ENCODE measurements at places on chromosomes 3 and 15. TPM values are rescaled to one million over a fixed set of nuclear protein-coding genes. Genes with fewer than 3 reads are reported as not detected.

GRCh38 chr3:3178498-3179328, 778 bp downstream of the CRBN start:
- no peak for DNase-seq

The CD200R1L gene
- total RNA-seq, result not detected

The GHSR gene
- not detected for total RNA-seq

DNA sequence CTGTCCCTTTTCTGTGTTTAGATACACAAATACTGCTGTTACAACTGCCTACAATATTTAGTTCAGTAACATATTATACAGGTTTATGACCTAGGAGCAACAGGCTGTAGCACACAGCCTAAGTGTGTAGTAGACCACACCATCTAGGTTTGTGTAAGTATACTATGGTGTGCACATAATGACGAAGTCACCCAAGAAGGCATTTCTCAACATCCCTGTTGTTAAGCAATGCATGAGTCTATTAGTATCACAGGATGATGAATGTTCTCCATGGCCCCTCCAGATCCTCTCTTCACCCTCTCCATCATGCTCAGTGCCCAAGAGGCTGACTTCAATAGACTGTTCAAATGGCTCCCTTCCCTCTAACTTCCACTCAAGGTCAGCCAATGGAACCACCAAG, 14.6 kb upstream of the SEC62 start:
- no peak for DNase-seq

DNA sequence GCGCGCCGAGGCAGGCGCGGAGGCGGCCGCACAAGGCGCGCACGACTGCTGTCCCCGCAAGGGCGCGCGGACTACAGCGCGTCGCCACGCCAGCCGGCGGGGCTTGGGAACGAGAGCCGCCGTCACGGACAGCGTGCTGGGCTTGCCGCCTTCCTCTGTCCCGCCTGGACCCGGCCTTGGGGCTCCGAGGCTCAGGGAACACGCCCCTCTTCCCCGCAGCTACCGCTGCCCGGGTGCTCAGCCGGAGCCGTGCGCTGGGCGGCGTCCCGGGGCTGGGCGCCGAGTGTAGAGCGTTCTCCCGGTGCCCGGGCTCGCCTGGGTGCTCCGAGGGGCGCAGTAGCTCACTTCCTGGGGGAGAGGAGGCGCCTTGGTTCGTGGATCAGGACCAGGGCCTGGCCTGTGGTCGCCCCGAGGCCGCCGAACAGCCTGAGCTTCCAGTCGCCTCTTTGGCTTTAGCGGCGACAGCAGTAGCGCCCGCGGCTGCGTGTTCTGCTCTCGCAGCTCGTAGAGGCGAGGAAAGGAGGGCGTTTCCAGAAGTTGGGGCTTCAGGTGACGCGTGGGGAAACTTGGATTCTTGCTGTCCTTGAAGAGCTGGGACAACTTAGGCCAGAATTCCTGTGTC, 226.7 kb upstream of the C2CD4B start:
- DNase-seq, result no peak

DNA sequence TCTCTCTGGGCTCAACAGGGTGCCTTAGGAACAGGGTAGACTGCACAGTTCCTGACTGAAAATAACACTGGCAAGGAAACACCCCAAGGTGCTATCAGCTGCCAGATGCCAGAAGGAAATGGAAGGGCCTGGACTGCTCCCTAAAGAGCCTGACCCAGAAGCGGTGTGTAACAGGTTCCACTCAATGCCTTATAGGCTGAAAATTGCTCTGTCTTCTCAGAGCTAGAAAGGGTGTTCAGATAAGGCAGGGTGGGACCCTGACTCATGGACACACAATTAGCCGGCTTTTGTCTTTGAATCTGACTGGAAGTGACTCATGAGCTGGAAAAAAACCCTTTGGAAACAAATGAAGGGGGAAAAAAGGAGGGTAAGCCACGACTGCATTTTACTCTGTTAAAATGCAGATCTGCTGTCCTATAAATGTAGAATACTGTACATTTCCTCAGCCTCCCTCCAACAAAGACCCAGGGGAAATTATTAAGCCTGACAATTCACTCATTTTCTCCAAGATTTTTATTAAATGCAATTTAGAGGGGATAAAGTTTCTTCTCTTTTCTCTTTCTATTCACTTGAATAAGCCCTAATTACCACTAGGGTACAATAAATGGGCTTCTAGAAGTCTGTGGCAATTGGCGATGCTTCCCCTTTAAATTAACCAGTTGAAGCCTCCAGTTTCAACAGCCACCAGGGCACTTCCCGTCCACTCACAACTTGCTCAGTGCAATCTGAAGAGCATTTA, 160.2 kb upstream of the TBL1XR1 start:
- no peak for DNase-seq

The ASB14 gene
- total RNA-seq, result not detected

DNA sequence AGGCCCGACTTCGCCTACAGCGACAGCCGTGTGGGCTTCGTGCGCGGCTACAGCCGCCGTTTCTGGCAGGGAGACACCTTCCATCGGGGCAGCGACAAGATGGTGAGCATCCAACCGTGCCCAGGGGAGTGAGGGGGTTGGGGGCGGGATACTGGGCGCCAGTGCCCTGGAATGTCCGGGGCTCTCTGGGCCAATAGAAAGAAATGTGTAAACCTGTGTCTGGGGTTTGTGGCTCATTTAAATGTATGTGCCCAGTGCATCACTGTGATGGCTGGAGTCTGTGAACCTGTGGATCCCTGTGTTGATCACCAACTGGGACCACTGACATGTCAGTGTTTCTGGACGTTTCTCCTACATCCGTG, 423 bp downstream of the CHAC1 start:
- DNase-seq, result no peak
